ENCODE measurements at places on chromosomes 7 and 10. TPM values are rescaled to one million over a fixed set of nuclear protein-coding genes. Genes with fewer than 3 reads are reported as not detected.

The HOXA11 gene
- total RNA-seq: 26.6 TPM

The AMZ1 gene
- total RNA-seq: 0.75 TPM

The TUBB8 gene
- not detected for total RNA-seq

The TLL2 gene
- total RNA-seq: 0.18 TPM

The ZNF853 gene
- 1.0 TPM for total RNA-seq

The TMEM176A gene
- total RNA-seq: not detected

The CCL24 gene
- not detected for total RNA-seq

The ITPRID1 gene
- total RNA-seq: not detected

The GPR141 gene
- not detected for total RNA-seq

The HTR5A gene
- not detected for total RNA-seq

The NPFFR1 gene
- total RNA-seq: not detected

The TMEM270 gene
- not detected for total RNA-seq

The SLC26A5 gene
- 0.86 TPM for total RNA-seq

The CYP2E1 gene
- 3.3 TPM for total RNA-seq

The ABCA13 gene
- total RNA-seq: 1.8 TPM

The NUP205 gene
- total RNA-seq: 79.9 TPM

The SHH gene
- 0.11 TPM for total RNA-seq

The TRIM73 gene
- 6.4 TPM for total RNA-seq

The DYNC1I1 gene
- total RNA-seq: 6.5 TPM

The CPN1 gene
- total RNA-seq: not detected

The PALD1 gene
- 0.80 TPM for total RNA-seq

- no peak for DNase-seq
Measured at GRCh38 chr7:68706291-68706690, 892.0 kb upstream of the AUTS2 start.

DNA sequence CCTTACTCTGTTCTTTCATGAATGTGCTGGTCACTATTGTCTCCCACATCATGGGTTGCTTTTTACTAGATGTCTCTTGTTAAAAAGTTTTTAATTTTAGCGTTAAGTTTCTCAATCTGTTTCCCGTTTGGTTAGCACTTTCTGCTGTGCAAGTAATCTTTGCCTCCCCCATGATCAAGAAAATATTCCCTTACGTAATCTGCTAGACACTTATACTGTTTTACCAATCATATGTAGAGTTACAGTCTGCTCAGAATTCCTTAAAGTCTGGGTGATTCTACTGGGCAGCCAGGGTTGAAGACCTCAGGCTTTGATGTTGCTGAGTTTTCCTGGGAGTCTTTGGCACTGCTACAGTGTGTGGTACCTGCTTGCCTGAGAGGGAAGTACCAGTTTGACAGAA, 38.2 kb upstream of the RPA3 start:
- DNase-seq: no peak

DNA sequence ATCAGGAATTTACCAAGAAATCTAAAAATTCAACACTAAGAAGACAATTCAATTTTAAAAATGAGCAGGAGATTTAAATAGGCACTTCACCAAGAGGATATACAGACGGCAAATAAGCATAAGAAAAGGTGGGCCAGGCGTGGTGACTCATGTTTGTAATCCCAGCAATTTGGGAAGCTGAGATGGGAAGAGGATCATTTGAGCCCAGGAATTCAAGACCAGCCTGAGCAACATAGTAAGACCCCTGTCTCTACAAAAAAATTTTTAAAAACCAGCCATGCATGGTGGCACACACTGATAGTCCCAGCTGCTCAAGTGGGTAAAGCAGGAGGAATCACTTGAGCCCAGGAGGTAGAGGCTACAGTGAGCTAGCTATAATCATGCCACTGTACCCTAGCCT, 3.5 kb upstream of the AKR1D1 start:
- no peak for DNase-seq

DNA sequence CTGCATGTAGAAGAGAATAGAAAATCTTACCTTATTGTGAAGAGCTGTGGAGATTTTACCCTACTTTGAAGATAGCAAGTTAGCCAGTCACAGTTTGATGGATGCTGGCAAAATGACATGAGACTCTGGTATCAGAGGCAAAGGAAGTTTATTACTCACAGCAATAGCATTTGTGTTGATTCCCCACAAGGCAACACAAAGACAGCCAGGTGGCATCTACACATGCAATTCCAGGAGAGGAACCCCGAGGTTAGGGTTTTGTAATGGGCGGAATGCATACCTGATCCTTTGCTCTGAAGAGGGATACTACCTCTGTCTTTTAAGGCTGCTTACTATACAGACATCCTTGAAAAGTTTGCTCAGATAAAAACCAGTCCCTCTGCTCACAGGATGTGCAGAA, 59.5 kb downstream of the AHR start:
- DNase-seq: no peak

DNA sequence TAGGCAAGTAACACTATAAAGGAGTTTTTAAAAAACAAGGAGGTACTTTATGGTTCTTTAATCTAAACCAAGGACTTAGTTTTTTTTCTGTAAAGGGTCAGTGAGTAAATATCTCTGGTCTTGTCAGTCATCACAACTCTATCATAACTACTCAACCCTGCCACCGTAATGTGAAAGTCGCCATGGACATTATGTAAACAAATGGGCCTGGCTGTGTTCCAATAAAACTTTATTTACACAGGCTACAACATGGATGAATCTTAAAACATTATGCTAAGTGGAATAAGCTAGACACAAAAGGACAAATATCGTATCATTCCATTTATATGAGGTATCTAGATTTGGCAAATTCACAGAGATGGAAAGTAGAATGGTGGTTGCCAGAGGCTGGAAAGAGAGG, 60.8 kb upstream of the SP4 start:
- peak; percentile 71 for DNase-seq

DNA sequence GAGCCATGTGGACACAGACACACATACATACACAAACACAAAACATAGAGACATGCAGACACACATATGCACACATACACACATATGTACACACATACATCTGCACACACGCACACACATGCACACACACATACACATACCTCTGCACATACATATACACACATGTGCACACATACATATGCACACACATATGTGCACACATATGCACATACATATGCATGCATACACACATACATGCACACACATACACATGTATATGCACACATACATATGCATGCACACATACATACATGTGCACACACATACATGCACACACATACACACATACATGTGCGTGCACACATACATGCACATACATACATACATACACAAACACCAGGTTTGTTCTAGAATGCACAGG, 236.3 kb upstream of the FOXK1 start:
- no peak for DNase-seq

- no peak for DNase-seq
Measured at GRCh38 chr10:4177791-4178190, 392.8 kb upstream of the KLF6 start.

GRCh38 chr10:92207061-92207460, 83.8 kb downstream of the CPEB3 start:
- no peak for DNase-seq

GRCh38 chr10:58347967-58348366, 13.2 kb downstream of the UBE2D1 start:
- DNase-seq: no peak

- peak; percentile 55 for DNase-seq
Measured at GRCh38 chr10:95814011-95814727, 58.2 kb downstream of the ENTPD1 start.

- DNase-seq: peak; percentile 45
Measured at GRCh38 chr10:36423821-36424248, 701.6 kb upstream of the ANKRD30A start.

DNA sequence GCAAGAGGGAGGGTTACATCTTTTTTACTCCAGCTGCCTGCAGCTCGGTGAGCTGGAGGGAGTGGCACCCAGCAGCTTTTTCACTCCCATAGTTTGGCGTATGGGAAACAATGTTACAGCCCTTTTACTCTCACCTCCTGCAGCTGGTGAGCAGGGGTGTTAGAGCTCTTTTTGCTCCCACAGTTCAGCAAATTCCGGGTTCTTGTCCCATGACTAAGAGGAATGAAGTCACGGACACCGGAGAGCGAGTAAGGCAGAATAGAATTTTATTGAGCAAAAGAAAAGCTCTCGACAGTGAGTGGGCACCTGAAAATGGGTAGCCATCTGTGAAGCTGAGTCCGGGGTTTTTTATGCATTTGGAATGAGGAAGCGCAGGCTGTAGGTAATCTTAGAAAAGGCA, 446.6 kb downstream of the GFRA1 start:
- no peak for DNase-seq

GRCh38 chr10:21530641-21531040, 3.4 kb upstream of the MLLT10 start:
- no peak for DNase-seq

- DNase-seq: peak; percentile 31
Measured at GRCh38 chr10:46556515-46557318, at the start of gene GPRIN2. TSS of gene GPRIN2 (minus strand) at chr10:46556658. CDS start at chr10:46550736, 5,922 bp downstream.

- peak; percentile 77 for DNase-seq
Measured at GRCh38 chr10:103895411-103896186, 22.4 kb downstream of the STN1 start.

GRCh38 chr10:65710306-65710705, 1215.5 kb upstream of the LRRTM3 start:
- no peak for DNase-seq

- no peak for DNase-seq
Measured at GRCh38 chr10:132793871-132794849, 8.2 kb upstream of the NKX6-2 start.

GRCh38 chr10:87523731-87524130, 19.0 kb downstream of the MINPP1 start:
- DNase-seq: no peak

DNA sequence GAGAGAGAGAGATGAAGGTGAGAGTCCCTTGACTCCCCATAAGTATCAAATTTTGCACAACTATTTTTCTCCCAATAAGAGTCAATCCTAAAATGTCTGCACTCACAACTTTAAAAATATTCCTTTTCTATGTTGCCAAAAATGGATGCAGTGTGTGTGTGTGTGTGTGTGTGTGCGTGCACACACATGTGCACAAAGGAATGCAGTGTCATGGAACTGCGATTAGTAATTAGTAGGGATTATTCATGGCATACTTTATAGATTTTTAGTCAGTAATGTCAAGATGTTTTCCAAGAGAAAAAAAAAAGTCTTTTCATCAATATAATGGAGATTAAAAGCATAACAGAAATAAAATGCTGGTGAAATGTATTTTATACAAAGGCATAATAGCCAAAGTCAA, 179.1 kb upstream of the LRRTM3 start:
- peak; percentile 46 for DNase-seq

GRCh38 chr7:25852211-25852938, 299.6 kb upstream of the NFE2L3 start:
- no peak for DNase-seq

- no peak for DNase-seq
Measured at GRCh38 chr7:68547181-68547580, 1051.1 kb upstream of the AUTS2 start.

GRCh38 chr10:74135452-74135851, 15.2 kb downstream of the AP3M1 start:
- no peak for DNase-seq

GRCh38 chr7:31744294-31744874, 57.4 kb downstream of the PPP1R17 start:
- DNase-seq: peak; percentile 85

DNA sequence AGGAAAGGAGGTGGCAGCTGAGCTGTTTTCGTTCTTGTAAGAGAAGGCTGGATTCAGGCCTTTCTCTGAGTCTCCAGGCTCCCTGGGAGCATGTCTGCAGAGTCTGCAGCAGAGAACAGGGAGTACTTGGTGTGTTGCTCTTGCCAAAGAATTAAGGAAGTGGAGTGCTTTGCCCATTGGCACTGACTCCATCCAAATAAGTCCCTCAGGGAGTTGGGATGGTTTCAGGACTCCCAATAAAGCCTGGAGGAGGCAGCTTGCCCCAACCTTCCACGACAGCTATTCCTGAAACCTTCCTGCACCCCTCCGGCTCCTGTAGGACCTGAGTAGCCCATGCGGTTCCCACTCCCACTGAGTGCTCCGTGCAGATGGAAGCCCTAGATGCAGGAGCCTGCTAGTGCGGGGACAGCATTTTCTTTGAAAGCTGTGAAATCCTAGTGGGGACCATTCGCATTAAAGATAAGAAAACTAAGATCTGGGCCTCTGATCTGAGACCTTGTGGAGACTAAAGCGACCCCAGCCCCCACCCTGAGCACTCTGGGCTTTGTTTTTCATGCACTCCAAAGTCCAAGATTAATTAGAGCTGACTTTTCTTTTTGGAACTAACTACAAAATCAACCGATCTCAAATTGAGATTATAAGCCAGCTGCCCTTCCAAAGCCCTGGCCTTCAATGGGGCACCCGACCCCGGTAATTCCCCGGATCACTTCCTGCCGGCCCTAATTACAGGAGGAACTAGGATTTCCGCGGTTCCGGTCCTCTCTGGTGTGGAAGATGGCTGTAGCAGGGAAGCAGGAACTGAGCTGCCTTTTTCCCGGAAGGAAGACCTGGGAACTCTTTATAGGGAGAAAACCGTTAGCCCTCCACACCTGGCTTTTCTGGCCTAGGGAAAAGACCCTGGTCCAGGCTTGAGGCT, 110.2 kb downstream of the COL13A1 start:
- no peak for DNase-seq

DNA sequence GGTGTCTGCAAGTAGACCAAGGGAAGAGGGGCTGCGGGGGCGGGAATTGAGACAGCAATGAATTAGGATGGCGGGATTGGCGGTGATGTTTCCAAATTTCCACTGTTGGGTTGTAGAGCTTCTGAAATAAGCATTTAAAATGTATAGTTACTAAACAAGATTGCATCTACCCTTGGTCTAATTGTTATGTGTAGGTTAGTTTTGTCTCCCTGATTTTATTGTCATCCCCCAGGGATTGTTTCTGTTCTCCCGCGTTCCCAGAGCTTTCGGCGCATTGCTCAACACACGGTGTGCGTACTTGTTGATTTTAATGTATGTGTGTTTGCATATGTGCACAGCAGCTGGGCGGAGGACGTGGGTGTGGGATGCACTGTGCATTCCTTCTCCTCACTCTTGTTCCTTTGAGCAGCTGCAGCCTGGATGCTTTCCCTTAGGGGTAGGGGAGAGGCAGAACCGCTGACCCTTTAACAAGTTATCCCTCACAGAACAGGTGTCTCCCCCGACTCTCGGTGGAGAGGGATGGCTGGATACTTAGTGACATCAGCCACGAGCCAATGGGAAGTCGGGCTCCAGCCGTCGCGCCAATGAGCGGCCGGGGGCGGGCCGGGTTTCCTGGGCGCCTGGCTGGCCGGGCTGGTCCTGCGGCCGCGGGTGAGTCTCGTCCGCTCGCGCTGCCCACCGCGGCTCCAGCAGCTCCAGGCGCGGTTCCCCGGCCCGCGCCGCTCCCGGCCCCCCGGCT, at the start of gene TSPAN33:
Gene TSPAN33, plus strand, starts transcription at position 613 of the 739 bp plus-strand sequence. CDS start 274 bp downstream, outside the sequence.
- DNase-seq: peak; percentile 79

GRCh38 chr10:110446954-110447608, 50.6 kb upstream of the DUSP5 start:
- peak; percentile 83 for DNase-seq

GRCh38 chr10:43212043-43212721, 54.7 kb downstream of the RASGEF1A start:
- DNase-seq: no peak

GRCh38 chr7:141073173-141073640, 657 bp upstream of the TMEM178B start:
- peak; percentile 7 for DNase-seq

- peak; percentile 86 for DNase-seq
Measured at GRCh38 chr10:70115948-70116682, 16.5 kb downstream of the AIFM2 start.
